ENCODE measurements at places on chromosomes 1 and 21.

DNA sequence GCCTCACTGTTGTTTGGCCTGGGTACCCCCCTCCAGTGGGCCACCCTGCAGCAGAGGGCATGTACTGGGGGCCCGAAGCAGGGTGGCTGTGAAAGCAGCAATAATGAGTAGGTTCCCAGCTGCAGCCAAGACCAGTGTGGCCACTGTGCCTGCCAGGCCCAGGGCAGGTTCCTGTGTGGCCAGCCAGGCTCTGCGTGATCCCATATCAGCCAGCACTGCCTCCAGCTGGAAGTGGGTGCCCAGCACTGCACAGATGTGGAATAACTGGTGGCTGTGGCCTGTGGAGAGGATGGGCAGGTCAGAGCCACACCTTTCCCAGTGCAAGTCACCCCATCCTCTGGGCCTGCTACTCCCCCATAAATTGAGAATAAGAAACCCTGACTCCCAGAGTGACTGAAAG is 2.1 kb downstream of the BGLAP start:
- no peak for DNase-seq

GRCh38 chr1:202561726-202562443 is 148.4 kb downstream of the SYT2 start:
- DNase-seq: no peak

DNA sequence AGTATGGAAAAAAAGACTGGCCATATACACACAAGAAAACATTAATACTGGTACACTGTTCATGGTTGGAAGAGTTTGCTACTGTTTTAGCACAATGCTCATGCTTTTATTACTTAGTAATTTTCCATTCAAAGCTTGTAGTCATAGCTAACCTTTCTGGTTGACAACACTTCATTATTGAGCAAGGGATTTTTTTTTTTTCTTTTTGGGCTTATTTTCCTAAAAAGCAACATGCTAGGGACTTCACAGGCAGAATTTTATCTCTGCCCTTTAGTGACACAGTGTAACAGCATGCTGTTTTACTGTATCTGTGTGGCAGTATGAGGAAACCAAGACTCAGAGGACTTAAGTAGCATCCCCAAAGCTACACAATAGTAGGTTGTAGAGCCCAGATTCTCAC is 58.5 kb downstream of the FGGY start:
- DNase-seq: no peak

GRCh38 chr1:43147625-43148327 is 24.3 kb downstream of the EBNA1BP2 start:
- no peak for DNase-seq

DNA sequence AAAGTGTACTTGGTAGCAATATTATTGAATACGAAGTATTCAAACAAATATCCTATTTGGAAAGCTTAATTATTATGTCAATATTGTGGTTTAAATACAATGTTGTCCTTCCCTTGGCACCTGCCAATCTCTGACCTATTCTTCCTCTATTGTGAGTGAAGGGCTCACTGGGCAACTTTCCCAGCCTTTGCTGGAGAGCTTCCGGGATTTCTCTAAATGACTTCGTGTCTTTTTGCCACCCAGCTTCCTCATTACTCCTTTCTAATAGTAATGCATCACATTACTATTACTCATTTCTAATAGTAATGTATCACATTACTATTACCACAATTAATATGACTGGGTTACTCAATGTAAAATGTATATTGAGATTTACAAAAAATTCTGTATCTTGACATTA is 880.6 kb downstream of the BRINP3 start:
- DNase-seq: no peak

DNA sequence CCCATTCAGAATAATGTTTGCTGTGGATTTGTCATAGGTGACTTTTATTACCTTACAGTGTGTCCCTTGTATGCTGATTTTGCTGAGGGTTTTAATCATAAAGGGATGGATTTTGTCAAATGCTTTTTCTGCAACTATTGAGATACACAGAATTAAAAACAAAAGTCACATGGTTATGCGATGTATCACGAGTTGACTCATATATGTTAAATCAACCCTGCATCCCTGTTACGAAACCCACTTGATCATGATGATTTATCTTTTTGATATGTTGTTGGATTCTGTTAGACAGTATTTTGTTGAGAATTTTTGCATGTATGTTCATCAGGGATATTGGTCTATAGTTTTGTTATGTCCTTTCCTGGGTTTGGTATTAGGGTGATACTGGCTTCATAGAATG is 10.7 kb upstream of the OR2T34 start:
- DNase-seq: no peak

DNA sequence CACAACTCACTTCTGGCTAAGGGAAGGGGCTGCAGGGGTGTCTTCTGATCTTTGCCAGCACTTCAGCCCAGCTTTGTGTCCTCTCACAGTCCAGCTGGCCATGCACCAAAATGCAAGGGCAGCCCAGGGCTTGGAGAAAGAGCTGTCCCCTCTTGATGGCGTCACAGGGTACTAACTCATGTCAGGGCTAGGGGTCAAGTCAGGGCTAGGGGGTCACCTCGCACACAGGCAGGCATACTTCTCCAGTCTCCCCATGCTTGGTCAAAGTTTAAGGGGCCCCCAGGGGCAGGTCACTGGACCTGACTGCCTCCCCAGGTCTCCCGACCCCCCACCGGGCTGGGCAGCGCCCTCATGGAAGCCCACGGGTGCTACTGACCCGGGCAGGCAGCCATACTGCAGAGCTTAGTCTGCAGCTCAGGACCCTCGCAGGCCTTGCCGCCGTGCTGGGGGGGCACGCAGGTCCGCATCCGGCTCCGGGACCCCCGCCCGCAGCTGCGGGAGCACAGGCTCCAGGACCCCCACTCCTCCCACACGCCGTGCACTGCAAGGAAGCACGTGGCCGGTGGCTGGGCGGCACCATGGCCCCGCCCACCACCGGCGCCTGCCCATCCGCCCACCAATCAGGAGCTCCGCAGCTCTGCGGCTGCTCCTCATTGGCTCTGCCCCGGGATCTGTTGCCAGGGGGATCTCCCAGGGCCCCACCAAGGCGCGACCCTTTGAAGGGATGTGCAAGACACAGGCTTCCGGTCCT is 21.5 kb downstream of the ADGRB2 start:
- DNase-seq: no peak

DNA sequence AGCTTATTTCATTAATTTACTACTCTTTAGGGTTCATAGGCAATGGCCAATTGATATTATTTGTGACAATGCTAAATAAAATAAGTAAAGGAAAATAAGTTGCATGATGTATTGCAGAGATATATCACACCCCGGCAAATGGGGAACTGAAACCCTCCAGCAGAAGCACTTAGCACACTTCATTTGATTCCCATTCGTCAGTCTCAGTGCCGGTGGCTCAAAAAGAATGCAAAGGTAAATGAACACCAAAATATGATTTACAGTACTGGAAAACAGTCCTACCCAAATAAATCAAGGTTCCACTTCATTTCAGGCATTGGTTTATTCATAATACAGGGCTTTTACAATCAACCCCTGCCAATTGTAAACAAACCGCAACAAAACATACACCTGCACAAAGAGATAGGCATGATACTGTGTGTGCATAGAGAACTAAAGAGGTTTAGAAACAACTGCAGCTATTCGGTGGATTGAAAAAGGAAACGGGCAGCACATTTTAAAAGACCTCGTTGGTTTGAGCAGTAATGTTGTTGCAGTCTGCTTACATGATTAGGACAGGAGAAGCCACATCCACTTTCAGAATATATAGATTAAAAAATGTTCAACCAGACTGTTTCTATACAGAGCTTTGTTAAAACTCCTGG is 1019.2 kb downstream of the TTLL7 start:
- no peak for DNase-seq

DNA sequence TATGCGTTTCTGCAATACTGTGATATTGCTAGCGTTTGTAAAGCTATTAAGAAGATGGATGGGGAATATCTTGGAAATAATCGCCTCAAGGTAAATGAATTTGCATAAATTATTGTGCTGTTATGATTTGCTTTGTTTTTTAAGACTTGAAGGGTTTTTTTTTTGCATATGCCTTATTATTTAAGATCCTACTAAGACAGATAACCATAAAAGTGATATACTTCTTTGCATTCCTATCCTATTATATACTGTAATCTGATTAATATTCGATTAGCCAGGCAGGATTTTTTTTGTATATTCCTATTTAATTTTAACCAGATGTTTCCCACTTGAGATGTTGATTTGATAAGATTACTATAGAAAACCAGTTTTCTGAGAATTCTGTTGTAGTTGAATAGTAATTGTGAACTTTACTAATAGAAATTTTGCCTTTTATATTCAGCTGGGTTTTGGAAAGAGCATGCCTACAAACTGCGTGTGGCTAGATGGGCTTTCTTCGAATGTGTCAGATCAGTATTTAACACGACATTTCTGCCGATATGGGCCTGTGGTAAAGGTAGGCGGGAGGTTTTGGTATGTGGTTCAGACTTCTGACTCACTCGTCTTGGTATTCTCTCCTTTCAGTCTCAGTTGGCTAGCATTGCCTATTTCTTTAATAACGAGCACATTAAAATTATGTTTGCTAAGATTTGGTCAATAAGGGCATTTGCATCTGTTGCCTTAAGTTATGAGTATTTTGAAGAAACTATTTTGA is 56.8 kb downstream of the ZBTB17 start:
- peak; percentile 50 for DNase-seq

- peak; percentile 76 for DNase-seq
These were observed 9.0 kb downstream of the IGSF9 start for GRCh38 chr1:159936273-159936904.

GRCh38 chr1:157092831-157093230 is 6.8 kb downstream of the ETV3L start:
- DNase-seq: no peak

- no peak for DNase-seq
These were observed 5.0 kb downstream of the ENTREP3 start for GRCh38 chr1:155250246-155250632.

GRCh38 chr1:82260666-82261065 is 459.9 kb downstream of the ADGRL2 start:
- DNase-seq: no peak

GRCh38 chr21:25801217-25802014 is 66.6 kb downstream of the GABPA start:
- DNase-seq: peak; percentile 84

GRCh38 chr1:41243079-41243385 is 926 bp upstream of the SCMH1 start:
- DNase-seq: no peak

DNA sequence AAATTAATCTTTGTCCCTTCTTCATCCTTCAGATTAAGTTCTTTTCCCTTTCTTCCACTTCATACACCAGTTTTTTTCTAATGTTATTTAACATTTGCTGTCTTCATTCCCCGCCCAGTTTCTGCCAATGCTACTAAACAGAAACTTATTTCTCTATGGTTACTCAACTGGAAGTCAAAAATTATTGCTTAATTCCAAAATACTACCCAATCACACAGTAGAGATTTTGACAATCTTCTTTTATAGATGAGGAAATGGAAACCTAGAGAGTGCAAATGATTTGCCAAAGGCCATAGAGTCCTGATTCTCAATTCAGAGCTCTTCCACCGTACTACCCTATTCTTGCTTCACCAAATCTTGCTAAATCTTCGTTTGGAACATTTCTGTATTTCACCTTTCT is 58.1 kb upstream of the SH3GLB1 start:
- DNase-seq: no peak

- no peak for DNase-seq
These were observed 41.3 kb upstream of the FHAD1 start for GRCh38 chr1:15205586-15206346.

DNA sequence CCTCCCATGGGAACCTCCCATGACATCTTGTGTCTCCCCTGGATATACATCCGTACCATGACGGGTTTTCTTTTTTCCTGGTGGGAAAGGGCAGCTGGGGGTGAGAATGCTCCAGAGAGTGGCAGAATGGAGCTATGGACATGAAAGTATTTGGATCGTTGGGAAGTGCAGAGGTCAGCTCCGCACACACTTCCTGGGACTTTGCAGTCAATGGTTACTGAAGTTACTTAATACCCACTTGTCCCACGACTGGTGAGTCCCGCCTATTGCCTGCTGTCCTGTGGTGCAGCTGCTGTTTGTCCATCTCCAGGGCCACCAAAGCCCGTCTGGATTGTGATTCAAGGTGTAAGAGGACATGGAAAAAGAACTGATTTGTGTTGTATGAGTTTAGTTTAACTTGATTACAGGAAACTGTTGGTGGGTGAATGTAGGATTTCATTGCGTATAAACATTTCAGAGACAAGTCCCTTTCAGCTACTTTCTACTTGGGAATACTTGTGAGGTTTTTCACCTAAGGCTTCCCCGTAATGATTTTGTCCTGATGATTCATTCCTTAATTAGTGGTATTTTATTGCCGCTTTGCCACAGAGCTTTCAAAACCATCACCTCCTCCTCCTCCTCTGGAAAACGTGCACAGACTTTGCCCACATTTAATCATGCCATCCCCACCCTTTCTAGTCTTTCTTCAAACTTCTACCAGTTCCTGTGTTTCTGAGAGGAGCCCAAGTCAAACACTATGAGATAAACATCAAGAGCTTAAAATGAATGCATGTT is 308.8 kb downstream of the KIF26B start:
- DNase-seq: no peak

DNA sequence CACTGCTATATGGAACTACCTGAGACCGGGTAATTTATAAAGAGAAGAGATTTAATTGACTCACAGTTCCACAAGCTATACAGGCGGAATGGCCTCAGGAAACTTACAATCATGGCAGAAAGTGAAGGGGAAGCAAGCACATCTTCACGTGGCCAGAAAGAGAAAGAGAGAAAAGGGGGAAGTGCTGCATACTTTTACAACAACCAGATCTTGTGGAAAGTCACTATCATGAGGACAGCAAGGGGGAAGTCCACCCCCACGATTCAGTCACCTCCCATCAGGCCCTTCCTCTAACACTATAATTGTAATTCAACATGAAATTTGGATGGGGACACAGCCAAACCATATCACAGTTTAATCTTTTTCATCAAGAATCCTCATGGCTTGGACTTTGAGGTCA is 339.2 kb upstream of the AJAP1 start:
- DNase-seq: no peak

GRCh38 chr1:201080135-201080534 is 32.1 kb downstream of the CACNA1S start:
- DNase-seq: no peak

DNA sequence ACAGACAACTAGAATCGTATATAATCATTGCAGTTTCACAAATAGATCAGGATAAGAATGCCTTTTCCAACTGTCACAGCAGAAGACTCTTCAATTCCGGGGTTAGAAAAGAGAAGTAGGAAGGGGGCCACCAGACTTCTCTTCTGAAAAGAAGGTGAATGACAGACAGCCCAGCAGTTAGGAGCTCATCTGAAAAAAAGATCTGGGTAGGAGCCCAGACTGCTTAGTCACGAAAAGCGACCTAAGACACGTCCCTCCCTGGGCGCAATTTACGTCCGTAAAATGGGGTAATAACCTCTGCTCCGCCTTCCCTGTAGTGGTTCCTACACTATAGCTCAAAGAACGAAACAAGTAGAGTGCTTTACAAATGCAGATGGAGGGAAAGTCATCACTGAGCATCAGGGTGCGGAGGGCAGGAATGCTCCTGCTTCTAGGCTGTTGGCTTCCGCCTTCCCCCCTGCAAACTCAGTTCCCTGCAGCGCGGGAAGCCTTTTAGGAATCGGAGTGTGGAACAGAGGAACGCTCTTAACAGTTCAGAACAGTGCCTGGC is 582 bp downstream of the ORC1 start:
- peak; percentile 23 for DNase-seq

Measured in CD4-positive, alpha-beta T cell treated with Interleukin-6 at 100 ng/mL for 8 hours (primary cell).